ENCODE measurements at places on chromosomes 2 and 18.

DNA sequence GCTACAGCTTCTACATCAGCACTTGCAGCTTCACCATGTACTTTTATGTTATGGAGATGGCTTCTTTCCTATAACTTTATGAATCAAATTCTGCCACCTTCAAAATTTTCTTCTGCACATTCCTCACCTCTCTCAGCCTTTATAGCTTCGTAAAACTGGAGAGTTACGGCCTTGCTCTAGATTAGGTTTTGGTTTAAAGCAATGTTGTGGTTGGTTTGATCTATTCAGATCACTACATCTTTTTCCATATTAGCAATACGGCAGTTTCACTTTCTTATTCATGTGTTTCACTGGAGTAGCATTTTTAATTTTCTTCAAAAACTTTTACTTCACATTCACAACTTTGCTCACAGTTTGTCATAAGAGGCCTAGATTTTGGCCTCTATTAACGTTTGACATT is 242.9 kb upstream of the GYPC start:
- DNase-seq: no peak

DNA sequence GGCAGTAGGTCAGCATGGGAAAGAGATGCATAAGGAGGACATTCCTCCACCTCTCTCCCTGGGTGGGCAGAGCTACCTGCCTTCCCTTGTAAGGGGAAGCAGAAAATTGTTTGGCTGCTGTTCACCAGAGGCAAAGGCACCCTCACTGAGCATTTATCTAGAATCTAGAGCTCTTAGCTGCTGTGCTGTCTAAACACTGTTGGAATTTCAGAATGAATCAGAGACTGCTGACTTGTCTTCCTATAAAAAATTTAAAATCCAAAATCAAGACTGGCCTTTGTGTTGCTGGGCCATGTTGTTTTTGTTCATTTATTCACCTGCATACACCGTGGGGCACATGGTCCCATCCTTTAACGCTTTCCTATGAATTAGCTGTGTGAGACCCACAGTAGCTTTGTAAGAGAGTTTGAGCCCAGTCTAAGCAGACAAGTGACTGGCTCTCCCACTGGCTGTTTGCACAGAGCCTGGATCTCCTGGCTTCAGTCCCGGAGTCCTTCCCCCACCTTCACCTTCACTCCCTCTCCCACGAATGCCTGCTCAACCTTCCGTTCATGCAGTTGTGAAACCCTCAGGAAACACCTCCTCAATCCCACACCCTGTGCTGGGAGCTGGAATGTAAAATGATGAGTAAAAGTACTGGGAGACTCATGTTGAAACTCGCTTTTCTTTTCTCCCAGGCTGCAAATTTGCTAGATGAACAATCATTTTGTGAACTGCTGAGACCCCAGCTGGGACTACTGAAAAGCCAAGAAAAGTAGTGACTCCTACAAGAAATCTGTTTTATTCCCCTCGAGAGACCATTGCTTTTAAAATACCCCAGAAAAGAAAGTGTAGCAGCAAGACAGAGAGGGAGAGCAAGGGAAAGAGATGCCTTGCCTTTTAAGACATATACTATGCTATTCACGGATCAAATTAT is 76.2 kb downstream of the FAM168B start:
- no peak for DNase-seq

DNA sequence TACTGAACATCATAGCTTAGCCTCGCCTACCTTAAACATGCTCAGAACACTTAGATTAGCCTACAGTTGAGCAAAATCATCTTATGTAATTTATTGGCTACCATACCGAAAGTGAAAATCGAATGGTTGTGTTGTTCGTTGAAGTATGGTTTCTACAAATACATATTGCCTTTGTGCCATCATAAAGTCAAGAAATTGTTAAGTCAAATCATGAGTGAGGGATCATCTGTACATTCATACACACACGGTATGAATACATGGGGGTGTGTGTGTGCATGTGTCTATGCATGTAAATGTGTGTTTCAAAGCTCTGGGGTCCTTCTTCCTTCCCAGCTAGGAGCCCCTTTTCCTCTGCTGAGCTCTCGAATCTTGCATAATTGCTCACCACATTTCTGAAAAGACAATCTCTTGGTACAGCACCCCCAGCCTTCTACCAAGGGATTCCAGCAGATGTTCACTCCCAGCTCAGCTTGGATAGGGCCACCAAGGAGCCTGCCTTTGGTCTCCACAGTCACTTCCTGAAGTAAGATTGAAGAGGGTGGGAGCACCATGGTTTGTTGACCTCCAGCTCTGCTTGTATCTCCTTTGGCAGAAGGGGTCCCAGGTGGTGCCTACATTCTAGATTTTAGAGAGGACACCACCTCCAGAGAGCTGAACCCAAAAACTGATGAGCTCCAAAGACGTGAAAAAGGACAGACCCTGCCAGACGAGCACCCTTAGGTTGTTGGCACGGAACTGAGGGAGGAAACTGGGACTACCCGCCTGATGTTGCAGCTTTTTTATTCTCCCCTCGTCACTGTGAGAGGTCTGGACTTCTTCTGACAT is 33.2 kb upstream of the CYP1B1 start:
- no peak for DNase-seq

DNA sequence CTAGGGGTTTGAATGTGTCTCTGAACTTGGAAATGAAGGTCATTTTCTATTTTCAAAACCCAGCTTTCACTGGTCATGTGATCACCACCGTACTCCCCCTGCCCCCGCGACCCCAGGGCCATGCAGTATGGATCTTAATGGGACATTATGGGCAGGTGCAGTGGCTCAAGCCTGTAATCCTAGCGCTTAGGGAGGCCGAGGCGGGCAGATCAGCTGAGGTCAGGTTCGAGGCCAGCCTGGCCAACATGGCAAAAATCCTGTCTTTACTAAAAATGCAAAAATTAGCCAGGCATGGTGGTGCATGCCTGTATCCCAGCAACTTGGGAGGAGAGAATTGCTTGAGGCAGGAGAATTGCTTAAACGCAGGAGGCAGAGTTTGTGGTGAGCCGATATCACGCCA is 77.3 kb downstream of the ITGB1BP1 start:
- DNase-seq: no peak

DNA sequence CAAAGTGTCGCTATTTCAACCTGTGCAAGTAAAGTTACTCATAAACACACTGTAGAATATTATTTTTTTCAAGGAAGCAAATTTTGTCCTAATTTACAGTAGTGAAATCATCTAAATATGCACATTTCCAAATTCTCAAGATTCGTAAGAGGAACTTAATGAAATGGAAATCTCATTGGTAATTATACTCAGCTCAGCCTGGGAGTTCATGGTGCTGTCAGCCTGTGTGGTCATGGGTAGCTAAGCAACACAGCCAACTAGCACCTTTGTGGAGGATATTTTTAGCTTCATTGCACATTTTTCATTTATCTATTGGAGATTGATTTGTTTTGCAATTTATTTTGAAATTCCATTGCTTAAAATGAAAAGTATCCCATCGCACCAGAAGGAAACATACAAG is 975.7 kb upstream of the ZEB2 start:
- DNase-seq: no peak

DNA sequence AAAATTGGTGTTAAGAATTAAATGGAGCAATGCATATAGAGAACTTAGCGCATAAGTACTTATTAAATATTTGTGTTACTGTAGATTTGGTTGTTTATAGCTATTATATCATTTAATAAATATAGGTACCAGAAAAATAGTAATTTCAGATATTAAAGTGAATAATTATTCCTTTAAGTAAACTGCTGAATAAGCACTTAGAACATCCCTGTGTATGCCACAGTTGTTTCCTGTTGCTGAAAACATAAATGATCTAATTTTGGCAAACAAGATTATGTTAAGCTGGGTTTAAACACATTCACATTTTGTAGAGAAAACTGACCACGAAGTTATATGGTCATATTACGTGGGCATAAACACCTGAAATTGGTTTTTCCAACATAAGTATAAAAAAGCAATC is 388.0 kb upstream of the ZNF804A start:
- DNase-seq: no peak

- DNase-seq: no peak
These were observed 60.1 kb upstream of the YWHAQ start for GRCh38 chr2:9690716-9691498.

GRCh38 chr2:86821306-86821705 is 30.6 kb upstream of the CD8A start:
- no peak for DNase-seq

GRCh38 chr18:78634061-78634696 is 345.4 kb upstream of the SALL3 start:
- DNase-seq: no peak

GRCh38 chr2:65420712-65421431 is 11.5 kb downstream of the SPRED2 start:
- no peak for DNase-seq

GRCh38 chr2:166959556-166959955 is 71.3 kb downstream of the XIRP2 start:
- DNase-seq: no peak

DNA sequence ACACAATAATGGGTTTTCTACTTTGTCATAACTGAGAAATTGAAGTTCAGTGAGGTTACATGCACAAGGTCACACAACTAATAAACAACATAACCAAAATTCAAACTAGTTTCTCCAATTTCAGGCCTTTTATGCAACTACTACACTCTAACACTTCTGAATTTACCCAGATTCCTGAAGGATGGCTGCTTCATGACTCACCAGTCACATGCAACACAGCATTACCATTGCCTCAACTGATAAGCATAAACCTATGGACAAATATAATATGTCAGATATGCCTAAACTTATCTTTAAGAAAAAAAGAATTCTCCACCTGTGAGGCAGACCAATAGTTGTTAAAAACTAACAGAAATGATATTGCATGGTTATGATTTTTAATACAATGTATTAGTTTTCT is 586.5 kb upstream of the SLC8A1 start:
- DNase-seq: no peak

DNA sequence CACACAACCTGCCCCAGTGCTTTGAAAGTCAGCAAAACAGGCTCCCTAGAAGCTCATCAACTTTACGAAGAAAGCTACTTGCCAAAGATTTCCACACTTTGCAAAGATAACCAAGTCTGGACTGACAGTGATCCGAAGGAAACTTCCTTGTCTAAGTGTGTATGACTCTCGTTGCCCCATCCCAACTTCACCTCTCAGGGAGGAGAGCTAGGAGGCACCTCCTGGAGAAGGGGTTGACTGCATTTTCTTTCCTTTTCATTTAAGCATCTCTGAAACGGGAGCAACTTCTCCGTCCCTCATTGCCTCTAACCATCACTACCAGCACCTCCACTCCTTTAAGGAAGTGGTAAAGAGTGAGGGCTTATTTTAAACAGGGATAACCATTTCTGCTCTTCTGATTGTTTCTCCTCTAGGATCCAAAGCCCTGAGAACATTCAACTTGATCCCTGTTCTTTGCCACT is 7.0 kb downstream of the ZEB2 start:
- no peak for DNase-seq

DNA sequence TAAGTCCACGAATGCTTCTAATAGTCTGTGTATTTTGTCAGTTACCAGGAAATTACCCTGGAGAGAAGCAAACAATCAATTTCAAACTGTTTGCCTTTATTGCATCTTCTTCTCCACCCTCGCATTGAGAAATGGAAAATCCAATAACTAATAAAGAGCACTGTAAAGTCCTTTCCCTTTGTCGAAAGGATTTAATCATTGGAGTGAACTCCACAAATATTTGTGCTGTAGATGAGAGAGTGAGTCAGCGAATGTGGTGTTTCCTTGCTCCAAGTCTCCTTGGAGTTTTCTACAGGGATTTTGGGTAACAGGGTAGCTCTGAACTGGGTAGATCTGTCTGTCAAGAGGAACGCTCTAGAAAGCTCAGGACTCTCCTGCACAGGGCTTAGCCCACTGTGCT is 240.2 kb downstream of the KCNS3 start:
- no peak for DNase-seq

- DNase-seq: no peak
These were observed 5.4 kb upstream of the POLI start for GRCh38 chr18:54263904-54264336.

- DNase-seq: no peak
These were observed 316.0 kb downstream of the SOX11 start for GRCh38 chr2:6008186-6008585.

GRCh38 chr2:230329946-230330605 is 3.1 kb downstream of the SP140L start:
- no peak for DNase-seq

DNA sequence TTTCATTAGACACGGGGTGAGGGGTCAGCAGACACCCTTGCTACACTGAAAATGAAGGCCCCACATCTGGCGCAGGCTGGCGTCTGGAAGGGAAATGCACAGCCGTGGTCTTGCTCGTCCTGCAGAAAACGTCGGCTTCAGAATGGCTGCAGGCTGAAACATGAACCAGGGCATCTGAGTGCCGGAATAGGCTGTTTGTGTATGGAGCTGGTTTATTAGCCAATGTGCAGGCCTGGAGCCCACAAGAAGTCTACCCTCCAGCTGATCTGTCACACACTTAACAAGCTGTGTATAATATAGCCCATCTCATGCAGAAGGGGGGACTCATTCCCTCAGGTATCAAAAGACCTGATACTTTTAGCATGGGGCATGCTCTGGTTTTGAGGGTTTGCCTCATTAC is 153.4 kb upstream of the SOX11 start:
- peak; percentile 32 for DNase-seq

DNA sequence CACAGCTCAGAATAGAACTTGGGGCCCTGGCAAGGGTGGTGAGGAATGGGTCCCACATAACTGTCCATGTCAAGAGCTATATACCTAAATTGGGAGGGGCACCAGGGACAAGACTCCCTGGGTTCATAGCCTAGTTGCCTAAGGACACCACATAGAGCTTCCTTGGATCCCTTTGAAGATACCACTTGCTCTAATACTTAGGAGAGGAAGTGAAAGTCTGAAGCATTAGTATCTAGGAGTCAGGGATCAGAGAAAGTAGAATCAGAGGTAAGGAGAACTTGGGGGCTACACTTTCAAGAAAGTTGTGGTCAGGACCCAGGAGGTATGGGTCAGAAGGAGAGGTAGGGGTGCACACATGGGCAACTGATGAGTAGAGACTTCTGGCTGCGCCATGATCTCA is 318.2 kb upstream of the SLC39A10 start:
- no peak for DNase-seq

DNA sequence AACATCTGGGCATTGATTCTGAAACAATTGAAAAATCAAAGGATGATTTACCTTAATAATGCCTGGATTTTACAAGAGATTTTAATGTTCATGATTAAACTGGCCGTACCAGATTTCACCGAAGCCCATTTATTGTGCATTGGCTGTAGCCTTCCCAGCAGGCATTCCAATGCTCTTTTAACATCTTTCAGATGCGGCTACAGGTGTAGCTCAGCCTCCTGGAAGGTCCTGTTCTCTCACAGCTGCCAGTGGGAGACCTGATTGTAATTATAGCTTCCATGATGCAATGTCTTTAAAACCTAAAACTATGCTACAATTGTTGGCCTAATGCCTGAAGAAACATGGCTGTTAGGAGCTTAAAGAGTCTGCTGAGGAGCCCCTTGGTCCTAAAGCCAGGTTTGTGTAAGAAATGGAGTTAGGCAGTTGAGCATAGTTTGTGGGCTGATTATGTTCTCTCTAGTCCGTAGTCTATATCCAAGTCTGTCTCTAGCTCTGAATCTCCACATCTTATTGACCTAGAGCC is 147.4 kb downstream of the CERS6 start:
- DNase-seq: no peak

- no peak for DNase-seq
These were observed 17.3 kb downstream of the TWIST2 start for GRCh38 chr2:238865015-238865719.

Data from DMS153 (cell line).